ENCODE measurements at places on chromosomes 12 and 14. TPM values are rescaled to one million over a fixed set of nuclear protein-coding genes. Genes with fewer than 3 reads are reported as not detected.

Gene ZNF605
- total RNA-seq = 5.8 TPM

Gene MOK
- total RNA-seq = 2.3 TPM

Gene IGF1
- total RNA-seq = not detected

Gene FBXW8
- 6.6 TPM for total RNA-seq

Gene TBX3
- total RNA-seq = not detected

Gene CAPZA3
- not detected for total RNA-seq

Gene ZDHHC22
- not detected for total RNA-seq

DNA sequence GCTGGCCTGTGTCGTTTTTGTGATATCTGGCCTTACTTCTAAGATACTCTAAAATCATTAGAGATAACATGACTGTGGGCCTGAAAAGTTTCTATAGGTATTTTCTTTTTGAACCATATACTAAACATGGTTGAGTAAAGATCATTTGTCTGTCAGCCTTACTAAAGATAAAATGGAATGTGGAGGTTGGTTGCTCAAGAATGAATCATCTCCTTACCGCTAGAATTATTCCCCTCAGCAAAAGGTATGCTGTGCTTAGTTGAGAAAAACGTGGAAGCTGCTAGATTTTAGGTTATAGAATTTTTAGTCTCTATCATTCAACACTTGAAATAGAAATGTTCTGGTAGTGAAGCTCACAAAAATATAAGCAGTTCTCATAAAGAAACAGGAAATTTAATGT is 407.3 kb downstream of the AEBP2 start:
- H3K4me1 ChIP-seq = no peaks in the 10 kb centered on the region
- no peaks in the 10 kb centered on the region for H3K27me3 ChIP-seq
- H3K36me3 ChIP-seq = no peaks in the 10 kb centered on the region
- no peak overlapping the region for H3K4me3 ChIP-seq
- no peak overlapping the region for H3K27ac ChIP-seq

- peak overlapping the region; percentile 94 for H3K27ac ChIP-seq
- peaks cover 50% of the 10 kb centered on the region for H3K4me1 ChIP-seq
- H3K27me3 ChIP-seq = no peaks in the 10 kb centered on the region
These were observed 680 bp downstream of the NECAP1 start for GRCh38 chr12:8082808-8083100.

GRCh38 chr12:68135520-68135919 is 24.0 kb downstream of the IFNG start:
- peaks cover 19% of the 10 kb centered on the region for H3K4me1 ChIP-seq
- no peak for DNase-seq
- H3K4me3 ChIP-seq = no peak overlapping the region
- H3K27ac ChIP-seq = no peak overlapping the region
- H3K27me3 ChIP-seq = no peaks in the 10 kb centered on the region

DNA sequence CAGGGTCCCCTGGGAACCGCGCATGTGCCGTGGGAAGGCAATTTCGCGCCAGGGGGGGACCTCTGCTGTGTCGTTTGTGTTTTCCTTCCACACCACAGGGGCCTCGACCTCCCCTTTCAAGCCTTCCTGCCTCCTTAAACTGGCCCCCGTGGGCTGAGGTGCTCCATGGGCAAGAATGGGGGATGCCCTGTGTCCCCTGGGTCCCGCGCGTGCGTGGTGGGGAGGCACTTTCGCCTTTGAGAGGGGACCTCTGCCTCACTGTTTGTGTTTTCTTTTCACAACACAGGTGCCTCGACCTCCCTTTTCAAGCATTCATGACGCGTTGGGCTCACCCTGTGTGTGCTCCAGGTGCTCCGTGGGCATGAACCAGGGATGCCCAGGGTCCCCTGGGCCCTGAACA is 348.8 kb downstream of the ALG10 start:
- DNase-seq = no peak
- no peaks in the 10 kb centered on the region for H3K27me3 ChIP-seq
- H3K27ac ChIP-seq = no peak overlapping the region

GRCh38 chr12:75308279-75308678 is 21.8 kb downstream of the CAPS2 start:
- no peaks in the 10 kb centered on the region for H3K4me1 ChIP-seq
- no peak overlapping the region for H3K27ac ChIP-seq
- H3K27me3 ChIP-seq = no peaks in the 10 kb centered on the region
- no peaks in the 10 kb centered on the region for H3K36me3 ChIP-seq

DNA sequence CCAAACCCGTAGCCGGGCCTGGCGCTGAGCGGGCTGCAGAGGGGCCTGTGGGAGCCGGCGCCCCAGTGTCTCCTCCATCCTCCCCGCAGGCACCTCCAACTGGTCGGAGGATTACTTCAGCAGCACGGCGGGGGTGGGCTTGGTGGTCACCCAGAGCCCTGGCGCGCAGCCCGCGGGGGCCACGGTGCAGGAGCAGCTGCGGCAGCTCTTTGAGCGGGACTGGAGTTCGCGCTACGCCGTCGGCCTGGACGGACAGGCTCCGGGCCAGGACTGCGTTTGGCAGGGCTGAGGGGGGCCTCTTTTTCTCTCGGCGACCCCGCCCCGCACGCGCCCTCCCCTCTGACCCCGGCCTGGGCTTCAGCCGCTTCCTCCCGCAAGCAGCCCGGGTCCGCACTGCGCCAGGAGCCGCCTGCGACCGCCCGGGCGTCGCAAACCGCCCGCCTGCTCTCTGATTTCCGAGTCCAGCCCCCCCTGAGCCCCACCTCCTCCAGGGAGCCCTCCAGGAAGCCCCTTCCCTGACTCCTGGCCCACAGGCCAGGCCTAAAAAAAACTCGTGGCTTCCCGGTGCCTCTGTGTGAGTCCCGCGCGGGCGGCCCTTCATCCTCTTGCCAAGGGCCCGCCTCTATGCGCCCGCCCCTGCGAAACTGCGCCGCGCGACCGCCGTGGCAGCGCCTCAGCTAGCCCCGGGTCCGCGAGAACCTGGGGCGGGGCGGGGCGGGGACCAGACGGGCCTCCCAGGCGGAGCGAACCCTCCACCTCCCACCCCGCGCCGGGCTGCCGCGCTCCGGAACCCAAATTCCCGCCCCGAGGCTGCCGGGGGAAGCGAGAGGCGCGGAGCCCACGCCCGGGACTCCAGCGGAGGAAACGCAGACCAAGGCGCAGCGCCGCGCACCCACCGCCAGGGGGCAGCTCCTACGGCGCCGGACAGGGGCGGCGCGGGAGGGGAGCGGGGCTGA is 8.3 kb downstream of the PLD4 start:
- no peak overlapping the region for H3K27ac ChIP-seq
- no peaks in the 10 kb centered on the region for H3K27me3 ChIP-seq
- peak; percentile 87 for DNase-seq
- H3K4me1 ChIP-seq = peaks cover 10% of the 10 kb centered on the region
- H3K36me3 ChIP-seq = no peaks in the 10 kb centered on the region

- no peak overlapping the region for H3K27ac ChIP-seq
- H3K36me3 ChIP-seq = peaks cover 10% of the 10 kb centered on the region
- H3K27me3 ChIP-seq = no peaks in the 10 kb centered on the region
- H3K4me3 ChIP-seq = no peak overlapping the region
These were observed 80.0 kb downstream of the METTL25 start for GRCh38 chr12:82438356-82438755.

Measured in CD4-positive, alpha-beta T cell (primary cell).